Activated T-helper 1 cell treated with Interleukin-2 at 50 U/mL for 16 hours (primary cell): ENCODE measurements at places on chromosomes 7 and 10.

DNA sequence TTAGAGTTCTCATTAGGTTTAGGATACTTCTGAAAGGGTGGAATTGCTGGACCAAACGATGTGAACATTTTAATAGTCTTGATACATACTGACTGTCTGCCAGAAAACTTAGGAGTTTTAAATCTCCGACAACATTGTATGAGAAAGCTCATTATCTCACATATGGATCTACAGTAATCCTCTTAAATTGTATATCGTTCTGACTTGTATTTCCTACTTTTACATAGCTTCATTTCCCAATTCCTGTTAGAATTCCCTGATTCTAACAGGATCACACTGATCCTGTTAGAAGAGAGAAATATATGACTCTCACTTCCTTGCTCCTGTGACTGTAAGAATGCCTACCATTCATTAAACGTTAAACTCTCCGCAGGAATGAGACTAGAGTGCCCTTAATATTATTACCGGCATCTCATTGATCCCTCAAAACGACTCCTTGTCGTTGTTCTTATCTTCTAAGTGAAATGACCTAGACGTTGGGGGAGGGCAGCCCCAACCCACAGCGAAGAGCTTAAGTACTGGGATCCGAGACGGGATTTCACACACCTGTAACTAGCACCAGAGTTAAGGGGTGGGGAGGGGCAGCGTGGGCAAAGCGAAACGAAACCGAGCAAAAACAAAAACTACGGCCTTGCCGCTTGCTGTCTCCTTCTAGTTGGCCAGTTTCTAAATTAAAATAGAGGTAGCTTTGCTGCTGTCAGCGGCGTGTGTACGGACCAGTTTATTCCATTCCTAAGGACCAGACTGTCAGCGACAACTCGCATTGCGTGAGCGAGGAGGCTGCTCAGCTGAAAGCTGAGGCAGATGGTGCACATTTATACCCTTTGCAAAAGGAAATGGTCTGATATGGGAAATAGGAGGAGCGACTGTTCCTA lies 678 bp upstream of the TMEM106B start:
- DNase-seq: no peak

DNA sequence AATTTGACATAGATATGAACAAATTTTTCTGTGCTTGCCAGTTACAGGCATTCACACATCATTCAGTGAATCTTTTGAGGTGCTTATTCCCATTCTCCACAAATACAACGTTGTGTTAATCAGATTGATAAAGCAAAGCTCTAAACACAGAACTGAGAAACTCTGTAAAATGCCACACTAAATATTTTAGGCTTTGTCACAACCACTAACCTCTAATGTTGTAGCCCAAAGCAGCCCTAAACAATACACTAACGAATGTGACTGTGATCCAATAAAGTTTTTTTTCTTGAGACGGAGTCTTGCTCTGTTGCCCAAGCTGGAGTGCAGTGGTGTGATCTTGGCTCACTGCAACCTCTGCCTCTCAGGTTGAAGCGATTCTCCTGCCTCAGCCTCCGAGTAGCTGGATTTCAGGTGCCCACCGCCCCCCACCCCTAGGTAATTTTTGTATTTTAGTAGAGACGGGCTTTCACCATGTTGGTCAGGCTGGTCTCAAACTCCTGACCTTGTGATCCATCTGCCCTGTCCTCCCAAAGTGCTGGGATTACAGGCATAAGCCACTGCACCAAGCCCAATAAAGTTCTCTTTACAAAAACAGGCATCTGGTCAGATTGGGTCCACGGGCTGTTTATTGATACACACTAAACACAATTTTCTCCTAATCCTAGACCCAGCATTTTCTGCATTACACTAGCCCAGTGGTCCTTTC lies 6.9 kb downstream of the CYCS start:
- DNase-seq: no peak

GRCh38 chr10:98415731-98416119 lies 743 bp upstream of the PYROXD2 start:
- no peak for DNase-seq

- DNase-seq: no peak
Observed at GRCh38 chr7:50762337-50762736, 20.4 kb downstream of the GRB10 start.

DNA sequence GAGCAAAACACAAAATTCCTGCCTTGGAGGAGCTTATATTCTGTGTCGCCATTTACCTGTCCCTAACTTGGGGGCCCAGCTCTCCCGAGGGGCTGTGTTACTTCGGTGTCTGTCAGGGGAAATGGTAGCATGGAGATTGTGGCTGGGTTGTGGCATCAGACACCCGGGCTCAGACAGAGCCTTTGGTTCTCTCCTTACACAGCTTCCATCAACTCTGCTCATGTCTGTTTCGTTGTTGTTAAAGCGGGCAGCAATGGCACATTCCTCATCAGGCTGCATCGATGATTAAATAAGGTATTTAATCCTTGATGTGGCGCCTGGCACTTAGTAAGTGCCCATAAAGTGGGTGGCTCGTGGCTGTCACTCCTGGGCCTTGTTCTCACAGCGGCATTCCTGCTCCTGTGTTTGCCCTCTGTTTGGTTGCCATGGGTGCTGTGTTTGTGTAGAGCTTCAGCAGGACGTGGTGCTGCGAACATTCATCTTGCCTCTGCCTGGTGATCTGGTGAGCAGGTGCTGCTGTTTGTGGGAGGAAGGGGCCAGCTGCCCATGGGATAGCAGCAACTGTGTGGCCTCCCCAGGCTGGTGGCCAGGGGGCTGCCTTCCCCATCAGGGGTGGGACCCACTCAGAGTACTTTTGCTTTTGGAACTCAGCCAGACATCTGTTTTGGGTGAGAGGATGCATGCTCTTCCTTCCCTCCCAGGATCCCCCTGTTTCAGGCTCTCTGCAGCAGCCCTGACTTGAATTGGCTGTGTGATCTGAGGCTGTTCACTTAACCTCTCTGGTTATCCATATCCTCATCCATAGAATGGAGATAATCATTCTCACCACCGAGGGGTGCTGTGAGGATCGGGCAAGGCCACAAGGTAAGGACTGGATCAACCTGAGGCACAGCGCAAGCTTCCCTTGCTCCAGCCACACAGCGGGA lies 207.2 kb upstream of the SVIL start:
- DNase-seq: no peak

- DNase-seq: no peak
Observed at GRCh38 chr10:72356987-72357386, 2.3 kb upstream of the DNAJB12 start.

- DNase-seq: no peak
Observed at GRCh38 chr7:128203710-128204214, 37.3 kb upstream of the LEP start.

DNA sequence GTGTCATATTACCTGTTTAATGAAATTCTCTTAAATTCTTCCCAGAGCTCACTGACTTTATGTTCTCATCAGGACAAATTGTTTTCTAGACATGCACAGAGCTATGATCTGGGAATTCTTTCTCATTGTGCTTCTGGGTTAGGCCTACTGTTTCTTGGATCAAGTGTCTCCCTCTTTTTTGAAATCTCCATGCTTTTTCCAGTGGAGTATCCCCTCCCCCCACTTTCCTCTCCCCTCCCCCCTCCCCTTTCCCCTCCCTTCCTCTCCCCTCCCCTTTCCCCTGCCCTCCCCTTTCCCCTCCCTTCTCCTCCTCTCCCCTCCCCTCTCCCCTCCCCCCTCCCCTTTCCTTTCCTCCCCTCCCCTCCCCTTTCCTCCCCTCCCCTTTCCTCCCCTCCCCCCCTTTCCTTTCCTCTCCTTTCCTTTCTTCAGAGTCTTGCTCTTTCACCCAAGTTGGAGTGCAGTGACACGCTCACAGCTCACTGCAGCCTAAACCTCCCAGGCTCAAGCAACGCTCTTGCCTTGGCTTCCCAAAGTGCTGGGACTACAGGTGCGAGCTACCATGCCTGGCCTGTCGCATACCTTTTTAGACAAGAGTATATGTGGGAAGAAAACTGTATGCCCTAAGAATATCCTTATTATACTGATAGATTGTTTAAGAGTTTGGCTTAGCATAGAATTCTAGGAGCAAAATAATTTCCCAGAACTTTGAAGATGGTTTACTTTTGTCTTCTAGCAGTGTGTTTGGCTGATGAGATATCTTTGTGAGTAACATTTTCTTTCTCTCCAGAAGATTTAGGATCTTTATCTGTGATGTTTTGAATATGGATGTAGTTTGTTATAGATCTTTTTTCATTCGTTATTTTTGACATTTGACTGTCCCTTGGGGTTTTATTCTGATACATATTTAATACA lies 2.5 kb downstream of the DYNC2I1 start:
- DNase-seq: no peak

- DNase-seq: no peak
Observed at GRCh38 chr10:121231079-121231478, 367.2 kb downstream of the FGFR2 start.

- DNase-seq: no peak
Observed at GRCh38 chr10:57664815-57665214, 602.9 kb downstream of the IPMK start.

GRCh38 chr10:94205396-94205831 lies 157.3 kb downstream of the NOC3L start:
- DNase-seq: no peak

DNA sequence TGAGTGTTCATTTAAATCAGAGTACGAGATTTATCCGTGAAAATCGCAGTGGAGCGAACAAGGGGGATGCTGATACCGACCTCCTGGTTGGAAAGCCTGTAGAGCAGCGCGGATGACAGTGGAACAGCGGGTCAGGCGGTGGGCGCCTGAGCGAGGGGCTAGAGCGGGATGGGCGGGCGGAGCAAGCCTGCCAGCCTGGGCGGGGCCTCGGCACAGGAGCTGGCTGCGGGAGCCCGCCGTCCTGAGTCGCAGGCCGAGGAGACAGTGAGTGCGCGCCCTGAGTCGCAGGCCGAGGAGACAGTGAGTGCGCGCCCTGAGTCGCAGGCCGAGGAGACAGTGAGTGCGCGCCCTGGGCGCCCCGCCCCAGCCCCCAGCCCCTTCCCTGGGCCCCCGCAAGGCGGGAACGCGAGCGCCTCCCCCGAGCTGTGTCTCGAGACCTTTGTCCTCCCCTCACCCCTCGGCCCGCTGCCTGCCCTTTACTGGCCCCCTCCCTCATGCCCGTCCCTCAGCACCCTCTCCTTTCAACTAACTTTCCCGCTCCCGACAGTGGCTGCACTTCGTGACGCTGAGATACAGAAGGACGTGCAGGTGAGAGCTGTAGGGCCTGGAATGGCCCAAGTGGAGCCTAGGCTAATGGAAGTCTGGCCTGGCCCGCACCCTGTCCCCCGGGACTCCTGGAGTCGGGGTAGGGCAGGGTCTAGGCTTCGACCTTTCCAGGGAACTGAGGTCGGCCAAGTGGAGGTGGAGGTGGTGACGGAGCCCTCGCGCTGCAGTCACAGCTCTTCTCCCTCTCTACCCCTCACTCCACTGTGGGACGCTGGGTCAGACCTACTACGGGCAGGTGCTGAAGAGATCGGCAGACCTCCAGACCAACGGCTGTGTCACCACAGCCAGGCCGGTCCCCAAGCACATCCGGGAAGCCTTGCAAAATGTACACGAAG lies at the start of gene AS3MT:
Gene AS3MT (plus strand): TSS at position 213 of the 941 bp plus-strand sequence. CDS start 123 bp downstream, at position 336.
- no peak for DNase-seq

- DNase-seq: no peak
Observed at GRCh38 chr10:69869291-69869961, 67.7 kb downstream of the COL13A1 start.

- no peak for DNase-seq
Observed at GRCh38 chr7:151451626-151452571, 12.0 kb upstream of the CRYGN start.

GRCh38 chr10:92688573-92688926 lies 1.2 kb upstream of the HHEX start:
- DNase-seq: no peak

- no peak for DNase-seq
Observed at GRCh38 chr7:121605317-121605680, 209.2 kb upstream of the FAM3C start.

GRCh38 chr10:43287056-43288007 lies 20.5 kb upstream of the RASGEF1A start:
- peak; percentile 55 for DNase-seq

DNA sequence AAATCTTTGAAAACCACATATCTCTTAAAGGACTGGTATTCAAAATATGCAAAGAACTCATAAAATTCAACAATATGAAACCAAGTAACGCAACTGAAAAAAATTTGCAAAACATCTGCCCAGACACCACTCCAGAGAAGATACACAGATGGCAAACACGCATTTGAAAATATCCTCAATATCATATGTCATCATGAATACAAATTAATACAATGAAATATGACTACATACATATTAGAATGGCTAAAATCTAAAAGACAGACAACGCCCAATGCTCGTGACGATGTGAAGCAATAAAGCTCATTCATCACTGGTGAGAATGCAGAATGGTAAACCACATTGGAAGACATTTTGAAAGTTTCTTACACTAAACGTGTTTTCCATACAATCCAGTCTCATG lies 770.1 kb upstream of the CELF2 start:
- DNase-seq: no peak

GRCh38 chr7:43004082-43004481 lies 71.9 kb downstream of the MRPL32 start:
- DNase-seq: no peak

GRCh38 chr7:156836443-156836842 lies 56.5 kb downstream of the LMBR1 start:
- no peak for DNase-seq

DNA sequence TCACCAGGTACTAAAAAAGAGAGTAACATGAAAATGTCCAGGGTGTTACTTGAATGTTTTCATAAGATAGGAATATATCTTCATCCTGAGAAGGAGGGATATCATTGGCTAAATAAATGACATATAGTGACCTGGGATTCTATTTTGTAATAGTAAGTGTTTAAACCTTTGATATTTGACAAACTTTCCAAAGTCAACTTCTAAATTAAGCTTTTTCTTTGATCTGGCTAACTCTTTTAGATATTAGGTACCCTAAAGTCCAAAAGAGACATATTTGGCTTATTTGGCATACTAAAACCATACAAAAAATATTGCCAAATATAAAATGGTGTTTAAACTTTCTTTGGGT lies 22.4 kb upstream of the CREB3L2 start:
- no peak for DNase-seq

DNA sequence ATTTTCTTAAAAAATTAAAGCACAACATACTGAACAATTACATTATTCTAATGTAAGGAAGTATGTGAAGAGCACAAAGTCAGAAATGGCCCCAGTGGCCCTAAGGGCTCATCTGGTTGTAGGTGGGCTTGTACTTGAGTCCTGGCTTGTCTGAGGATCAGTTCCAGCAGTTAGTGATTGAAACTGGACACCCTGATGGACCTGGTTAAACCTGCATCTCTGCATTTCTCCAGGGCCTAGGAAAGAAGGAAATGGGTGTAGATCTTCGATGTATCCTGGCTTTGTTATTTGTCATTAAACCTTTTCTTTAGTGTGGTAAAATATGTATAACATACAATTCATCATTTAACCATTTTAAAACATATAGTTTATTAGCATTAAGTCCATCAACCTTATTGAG lies 9.7 kb upstream of the AKR1C2 start:
- DNase-seq: no peak

- no peak for DNase-seq
Observed at GRCh38 chr7:32591938-32592337, 96.6 kb downstream of the AVL9 start.

GRCh38 chr7:92652536-92652935 lies 62.3 kb upstream of the FAM133B start:
- DNase-seq: no peak

GRCh38 chr10:49435225-49435624 lies 39.3 kb upstream of the DRGX start:
- DNase-seq: no peak
